ENCODE measurements at places on chromosomes 12 and 14.

- DNase-seq: no peak
These were observed 69.7 kb downstream of the SLC24A4 start for GRCh38 chr14:92392711-92393110.

GRCh38 chr12:116955382-116956021, 44.8 kb downstream of the FBXW8 start:
- DNase-seq: no peak

- no peak for DNase-seq
These were observed 44.3 kb upstream of the SPTLC2 start for GRCh38 chr14:77660754-77661153.

GRCh38 chr12:110279566-110280375, 1.3 kb upstream of the ATP2A2 start:
- no peak for DNase-seq

- DNase-seq: no peak
These were observed 282.7 kb downstream of the CACNA1C start for GRCh38 chr12:2335513-2335912.

All from activated naive CD8-positive, alpha-beta T cell treated with anti-CD3 and anti-CD28 coated beads, Interleukin-2, amount 50 U/mL, for 16 hours (primary cell).